ENCODE measurements at places on chromosomes 4 and X.

DNA sequence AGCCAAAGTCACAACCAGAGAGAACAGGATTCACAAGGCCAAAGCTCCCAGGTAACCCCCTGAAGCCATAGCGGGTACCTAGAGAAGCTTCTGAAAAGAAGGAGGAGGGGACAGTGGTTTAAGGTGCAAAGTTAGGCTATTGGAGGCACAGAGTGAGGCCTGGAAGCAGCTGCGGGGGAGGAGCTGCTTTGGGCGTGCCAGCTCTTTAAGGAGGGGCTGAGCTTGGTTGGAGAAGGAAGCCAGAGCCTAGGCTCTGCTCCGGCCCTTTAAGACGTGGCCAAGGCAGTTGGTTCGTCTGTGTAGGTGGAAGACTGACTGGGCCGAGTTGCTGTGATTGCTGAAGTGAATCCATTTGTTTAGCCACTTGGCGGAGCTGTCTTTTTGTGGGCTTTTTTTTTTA is 1.5 kb downstream of the KLF8 start:
- DNase-seq = peak; percentile 19

- no peak for DNase-seq
Observed at GRCh38 chr4:38582889-38583470, 81.0 kb upstream of the KLF3 start.

DNA sequence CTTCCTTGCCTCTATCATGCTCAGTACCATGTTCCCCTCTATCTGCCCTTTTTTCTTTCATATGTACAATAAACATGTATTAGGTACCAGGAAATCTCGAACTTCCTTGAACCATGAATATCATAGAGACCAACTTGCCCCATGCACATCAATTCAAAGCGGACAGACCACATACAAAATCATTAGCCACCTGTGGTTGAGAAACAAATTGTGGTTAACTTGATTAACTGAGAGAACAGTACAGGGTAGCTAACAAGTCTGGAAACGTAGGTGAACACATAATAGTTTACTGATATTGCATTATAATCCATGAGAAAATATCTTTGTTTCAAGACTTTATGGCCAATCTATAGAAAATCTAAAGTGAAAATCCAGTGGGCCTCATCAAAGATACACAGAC is 8.2 kb downstream of the CASP3 start:
- DNase-seq = no peak

GRCh38 chr4:6907658-6908191 is 1.9 kb upstream of the TBC1D14 start:
- DNase-seq = peak; percentile 48

DNA sequence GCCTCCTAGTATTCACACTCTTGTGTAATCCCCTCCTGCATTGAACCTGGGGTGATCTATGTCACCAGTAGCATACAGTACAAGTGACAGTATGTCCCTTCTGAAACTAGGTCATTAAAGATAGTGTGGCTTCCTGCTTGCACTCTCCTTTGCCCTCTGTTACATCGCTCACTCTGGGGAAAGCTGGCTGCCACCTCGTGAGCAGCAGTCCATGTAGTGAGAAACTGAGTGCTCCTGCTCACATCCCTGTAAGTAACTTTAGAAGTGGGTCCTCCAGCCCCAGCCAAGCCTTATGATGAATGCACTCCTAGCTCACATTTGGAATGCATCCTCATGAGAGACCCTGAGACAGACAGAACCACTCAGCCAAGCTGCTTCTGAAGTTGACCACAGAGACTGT is 89.8 kb upstream of the TNIP3 start:
- no peak for DNase-seq

GRCh38 chr4:68591204-68591603 is 15.1 kb upstream of the UGT2B17 start:
- no peak for DNase-seq

DNA sequence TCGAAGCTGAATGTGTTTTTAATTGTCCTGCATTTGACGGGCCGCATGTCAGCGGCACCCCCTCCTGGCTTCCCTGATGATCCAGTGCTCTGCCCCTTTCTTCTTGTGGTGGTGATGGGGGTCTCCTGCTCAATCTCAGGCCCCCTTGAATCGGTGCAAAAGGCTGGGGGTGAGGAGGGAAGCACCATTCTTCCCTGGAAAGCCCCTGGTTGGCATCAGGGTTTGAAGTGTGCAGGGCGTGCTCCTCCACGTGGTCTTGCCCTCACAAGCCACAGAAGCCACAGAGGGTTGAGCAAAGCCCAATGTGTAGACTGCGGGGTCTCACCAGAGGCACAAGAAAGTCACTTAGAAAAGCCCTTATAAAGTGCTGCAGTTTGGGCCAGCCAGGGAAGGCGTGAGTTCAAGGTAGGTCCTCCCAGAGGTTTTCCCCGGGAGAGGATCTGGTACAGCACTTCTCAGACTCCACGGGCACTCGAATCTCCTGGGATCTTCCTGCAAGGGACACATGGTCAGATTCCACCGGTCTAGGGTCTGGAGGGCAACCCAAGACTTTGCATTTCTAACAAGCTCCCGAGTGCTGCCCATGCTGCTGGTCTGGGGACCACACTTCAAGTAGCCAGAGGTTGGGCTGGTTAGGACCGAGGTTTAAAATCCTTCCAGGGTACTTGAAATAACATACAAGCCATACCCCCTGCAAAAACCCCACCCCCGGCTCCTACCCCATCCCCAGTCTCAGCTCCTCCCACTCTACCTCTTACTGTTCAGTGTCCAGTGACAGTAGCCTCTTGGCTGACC is 35.1 kb downstream of the PSAPL1 start:
- no peak for DNase-seq

DNA sequence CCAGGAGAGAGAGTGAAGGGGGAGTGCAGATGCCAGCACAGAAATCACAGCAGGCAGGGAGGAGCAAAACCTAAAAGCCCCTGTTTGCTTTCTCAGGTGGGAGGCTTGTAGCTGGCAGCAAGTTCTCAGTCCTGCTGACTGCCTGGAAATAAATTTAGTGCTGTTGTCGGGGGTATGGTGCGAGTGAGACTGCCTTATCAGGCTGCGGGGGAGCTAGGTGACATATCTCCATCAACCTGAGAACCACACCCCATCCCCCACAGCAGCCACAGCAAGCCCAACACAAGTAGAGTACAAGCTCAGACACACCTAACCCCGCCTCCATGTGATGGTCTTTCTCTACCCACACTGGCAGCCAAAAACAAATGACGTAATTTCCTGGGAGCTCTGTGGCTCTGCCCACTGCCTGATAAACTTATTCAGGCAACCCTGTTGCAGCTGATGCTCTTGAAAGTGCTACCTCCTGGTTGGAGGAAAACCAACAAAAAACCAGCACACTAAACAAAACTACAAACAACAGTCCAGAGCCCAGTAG is 953.4 kb upstream of the NDST4 start:
- no peak for DNase-seq

GRCh38 chrX:19629541-19629940 is 114.2 kb upstream of the MAP3K15 start:
- DNase-seq = no peak

DNA sequence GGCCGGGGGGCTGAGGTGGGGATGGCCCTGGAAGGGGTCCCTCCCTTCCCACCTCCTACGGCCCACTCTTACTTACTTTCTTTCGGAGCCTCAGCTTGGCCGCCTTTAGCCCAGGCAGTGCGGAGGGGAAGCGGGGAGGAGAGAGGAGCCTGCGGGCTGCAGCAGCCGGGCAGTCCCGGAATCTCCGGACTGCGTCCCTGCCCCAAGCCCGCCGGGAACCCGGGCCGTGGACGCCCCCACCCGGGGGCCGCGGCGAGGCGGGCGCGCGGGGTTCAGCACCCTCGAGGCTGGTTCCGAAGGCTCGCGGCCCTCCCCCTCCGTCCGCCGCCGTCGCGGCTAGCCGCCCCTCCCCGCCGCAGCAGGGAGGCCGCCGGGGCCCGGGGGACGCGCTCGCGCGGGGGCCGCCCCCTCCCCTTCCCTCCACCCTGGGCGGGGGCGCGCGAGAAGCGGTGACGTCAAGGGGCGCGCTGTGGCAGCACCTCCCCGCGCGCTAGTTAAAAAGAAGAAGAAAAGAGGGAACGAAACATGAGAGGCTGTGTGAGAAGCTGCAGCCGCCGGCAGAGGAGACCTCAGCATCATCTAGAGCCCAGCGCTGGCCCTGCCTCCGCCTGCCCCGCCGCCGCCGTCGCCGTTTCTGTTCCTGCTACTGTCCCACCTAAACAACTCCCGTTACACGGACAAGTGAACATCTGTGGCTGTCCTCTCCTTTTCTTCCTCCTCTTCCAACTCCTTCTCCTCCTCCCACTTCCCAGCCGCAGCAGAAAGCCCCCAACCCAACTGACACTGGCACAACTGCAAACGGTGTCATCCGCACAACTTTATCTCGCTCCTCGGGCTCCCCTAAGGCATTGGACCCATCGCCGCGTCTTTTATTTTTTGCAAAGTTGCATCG is at the start of gene HHIP:
Gene HHIP (plus strand): TSS at position 526 of the 892 bp plus-strand sequence. CDS start 520 bp downstream, outside the sequence.
- DNase-seq = peak; percentile 66

GRCh38 chr4:83603129-83603528 is 67.2 kb downstream of the GPAT3 start:
- DNase-seq = no peak

DNA sequence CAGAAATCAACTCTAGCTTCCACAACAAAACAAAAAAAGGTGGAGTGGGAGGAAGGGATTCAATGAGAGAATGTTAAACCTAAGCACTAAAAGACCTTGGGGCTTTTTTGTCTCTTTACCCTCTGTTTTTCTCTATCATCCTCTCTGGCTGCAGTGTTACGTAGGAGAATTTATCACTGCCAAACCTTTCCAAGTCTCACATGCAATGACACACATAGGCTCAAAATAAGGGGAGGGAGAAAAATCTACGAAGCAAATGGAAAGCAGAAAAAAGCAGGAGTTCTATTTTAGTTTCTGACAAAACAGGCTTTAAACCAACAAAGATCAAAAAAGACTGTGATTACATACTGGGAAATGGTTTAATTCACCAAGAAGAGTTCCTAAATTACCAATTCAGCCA is 152.1 kb downstream of the ADGRA3 start:
- no peak for DNase-seq

- no peak for DNase-seq
Observed at GRCh38 chr4:185559915-185560281, 24.6 kb upstream of the PDLIM3 start.

- no peak for DNase-seq
Observed at GRCh38 chr4:80268936-80269335, 2.5 kb downstream of the FGF5 start.

GRCh38 chr4:60948008-60948407 is 252.1 kb upstream of the ADGRL3 start:
- no peak for DNase-seq

GRCh38 chr4:65392488-65392887 is 277.8 kb downstream of the EPHA5 start:
- no peak for DNase-seq

DNA sequence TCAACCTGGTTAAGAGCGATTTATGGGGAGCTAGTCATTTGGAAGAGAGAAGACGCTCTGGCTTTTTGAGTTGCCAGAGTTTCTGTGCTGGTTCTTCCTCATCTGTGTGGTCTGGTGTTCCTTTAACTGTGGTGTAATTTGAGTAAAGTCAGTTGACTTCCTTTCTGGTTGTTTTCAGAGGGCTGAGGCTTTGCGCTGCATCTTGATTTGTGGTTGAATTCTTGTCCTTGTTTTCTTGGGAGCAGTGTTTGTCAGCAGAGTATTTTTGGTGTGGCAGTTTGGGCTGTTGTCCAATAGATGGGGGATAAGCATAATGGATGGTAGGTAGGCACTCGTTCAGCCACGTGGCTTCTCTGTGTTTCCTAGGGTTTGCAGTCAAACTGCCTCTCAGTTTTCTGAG is 2143.2 kb upstream of the TENM3 start:
- no peak for DNase-seq

DNA sequence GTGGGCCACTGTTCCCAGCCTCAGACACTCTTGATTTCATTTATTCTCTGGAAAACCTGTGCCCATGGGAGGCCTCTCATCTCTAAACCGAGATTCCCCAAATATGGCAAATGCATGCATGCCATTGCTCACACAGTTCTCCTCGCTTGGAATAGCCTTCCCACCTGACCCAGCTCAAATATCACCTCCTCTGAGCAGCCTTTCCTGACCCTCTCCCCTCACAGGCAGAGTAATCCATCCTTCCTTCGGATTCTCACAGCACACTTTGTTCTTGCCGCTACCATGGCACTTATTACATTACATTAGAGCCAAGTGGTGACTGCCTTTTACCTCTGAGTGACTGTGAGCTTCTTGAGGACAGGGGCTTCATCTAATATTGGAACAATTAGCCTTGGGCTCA is 209.5 kb downstream of the HS6ST2 start:
- DNase-seq = no peak

- no peak for DNase-seq
Observed at GRCh38 chr4:131650951-131651350, 1498.1 kb upstream of the PCDH10 start.

- DNase-seq = no peak
Observed at GRCh38 chr4:188246488-188246887, 107.2 kb downstream of the TRIML1 start.

DNA sequence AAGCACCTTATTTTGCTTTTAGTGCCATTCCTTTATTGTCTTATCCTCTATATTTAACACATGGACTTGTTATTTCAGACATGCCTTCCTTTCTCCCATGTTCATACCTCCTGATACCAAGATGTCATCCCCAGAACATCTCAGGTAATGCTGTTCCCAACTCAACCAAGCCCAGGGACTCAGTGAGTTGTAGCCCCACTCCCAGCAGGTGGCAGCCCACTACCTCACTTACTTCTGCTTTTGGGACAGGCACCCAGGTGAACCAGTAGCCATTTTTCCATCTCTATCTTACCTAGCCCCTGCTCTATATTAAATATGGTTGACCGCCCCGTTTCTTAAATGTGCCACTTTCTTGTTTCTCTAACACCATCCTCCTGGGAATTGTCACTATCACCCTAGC is 199.0 kb downstream of the DCHS2 start:
- DNase-seq = no peak

DNA sequence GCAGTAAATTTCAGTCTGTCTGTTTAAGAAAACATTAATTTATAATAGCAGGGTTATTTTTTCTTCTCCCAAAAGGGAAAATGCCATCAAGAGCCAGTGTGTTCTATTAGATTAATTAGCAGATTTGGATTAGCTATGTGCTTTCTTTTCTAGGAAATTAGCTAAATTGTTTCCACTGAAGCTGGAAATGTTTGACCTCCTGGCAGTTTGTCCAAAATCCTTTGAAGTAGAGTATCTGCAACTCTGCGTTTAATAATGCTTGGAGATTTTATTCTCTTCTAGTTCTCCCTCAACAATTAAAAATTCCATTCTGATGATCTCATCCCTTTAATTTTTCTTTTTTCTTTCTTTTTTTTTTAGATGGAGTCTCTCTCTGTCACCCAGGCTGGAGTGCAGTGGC is 27.1 kb upstream of the HOPX start:
- no peak for DNase-seq

- DNase-seq = no peak
Observed at GRCh38 chrX:67574696-67575095, 30.9 kb downstream of the AR start.

Measured in glutamatergic neuron (in vitro differentiated cells).